ENCODE measurements at places on chromosomes 12 and 14.

DNA sequence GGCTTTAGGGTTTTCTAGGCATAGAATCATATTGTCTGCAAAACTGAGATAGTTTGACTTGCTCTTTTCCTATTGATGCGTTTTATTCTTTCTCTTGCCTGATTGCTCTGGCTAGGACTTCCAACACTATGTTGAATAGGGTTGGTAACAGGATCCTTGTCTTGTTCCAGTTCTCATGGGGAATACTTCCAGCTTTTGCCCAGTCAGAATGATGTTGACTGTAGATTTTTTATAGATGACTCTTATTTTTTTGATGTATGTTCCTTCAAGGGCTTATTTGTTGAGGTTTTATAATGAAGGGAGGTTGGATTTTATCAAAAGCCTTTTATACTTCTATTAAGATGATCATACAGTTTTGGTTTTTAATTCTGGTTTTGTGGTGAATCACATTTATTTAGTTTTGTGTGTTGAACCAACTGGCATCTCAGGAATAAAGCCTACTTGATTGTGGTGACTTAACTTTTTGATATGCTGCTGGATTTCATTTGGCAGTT, 478.2 kb downstream of the TMEM117 start:
- no peak for DNase-seq

DNA sequence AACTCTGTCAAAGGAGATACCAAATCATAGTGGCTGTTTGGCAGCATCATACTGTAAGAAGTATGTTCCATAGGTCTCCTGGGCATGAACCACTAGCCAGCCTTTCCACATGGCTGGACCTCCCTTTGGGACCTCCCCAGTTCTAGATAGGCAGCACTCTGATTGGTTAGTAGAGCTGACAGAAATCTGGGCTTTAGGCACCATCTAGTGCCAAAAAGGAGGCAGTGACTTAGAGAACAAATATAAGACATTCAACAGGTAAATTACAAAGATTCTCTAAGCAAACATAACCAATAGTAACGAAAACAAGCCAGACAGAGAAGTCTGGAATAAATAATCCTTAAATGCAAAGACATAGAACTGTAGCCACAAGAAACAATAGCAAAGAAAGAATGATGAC, 148.0 kb upstream of the PDE3A start:
- peak; percentile 40 for DNase-seq

GRCh38 chr12:34401659-34402227, 379.4 kb downstream of the ALG10 start:
- DNase-seq: no peak

DNA sequence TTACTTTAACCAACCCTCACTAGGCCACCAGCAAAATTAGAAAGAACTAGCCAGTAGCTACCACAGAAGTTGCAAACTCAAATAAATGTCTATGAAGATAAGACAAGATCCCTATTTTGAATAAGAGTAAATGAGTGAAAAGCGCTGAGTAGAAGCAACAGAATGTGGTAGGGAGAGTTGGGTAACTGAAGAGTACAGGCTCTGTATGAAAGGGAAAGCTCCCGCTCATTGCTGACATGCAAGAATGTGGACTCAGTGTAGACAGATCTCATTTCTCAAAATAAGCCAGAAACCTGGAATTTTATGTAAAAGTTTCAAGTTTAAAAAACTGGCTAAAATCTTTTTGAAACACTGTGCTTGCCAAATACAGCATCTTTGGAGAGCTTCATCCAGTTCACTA, 63.9 kb downstream of the NAV3 start:
- no peak for DNase-seq

GRCh38 chr14:63933711-63934110, 80.9 kb downstream of the SYNE2 start:
- DNase-seq: no peak

- DNase-seq: no peak
These were observed 48.7 kb upstream of the GNG2 start for GRCh38 chr14:51811706-51812105.

DNA sequence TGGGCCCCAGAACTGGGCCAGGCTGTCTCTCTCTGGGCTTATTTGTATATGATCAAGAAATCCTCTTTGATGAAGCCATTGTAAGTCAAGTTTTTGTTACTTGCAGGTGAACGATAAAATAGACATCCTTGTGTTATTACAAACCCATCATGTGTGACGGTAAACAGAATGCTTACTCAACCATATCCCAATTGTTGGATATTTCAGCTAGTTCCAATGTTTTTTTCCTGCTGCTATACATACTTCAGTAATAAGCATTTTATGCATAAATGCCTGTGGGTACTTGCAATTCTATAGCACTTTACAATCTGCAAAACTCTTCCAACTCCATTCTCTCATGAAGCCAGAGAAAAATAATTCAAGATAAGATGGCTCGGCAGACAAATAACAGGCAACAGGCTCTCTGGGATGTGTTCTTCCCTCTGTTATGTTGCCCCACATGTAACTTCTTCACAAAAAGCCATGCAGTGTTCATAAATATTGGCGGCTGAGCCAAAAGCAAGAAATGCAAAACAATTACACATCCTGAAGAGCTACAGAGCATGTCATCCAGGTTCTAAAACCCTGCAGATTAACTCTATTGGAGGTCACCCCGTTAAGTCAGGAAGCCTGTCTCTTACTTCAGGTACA, 69.5 kb downstream of the CLMN start:
- DNase-seq: no peak

DNA sequence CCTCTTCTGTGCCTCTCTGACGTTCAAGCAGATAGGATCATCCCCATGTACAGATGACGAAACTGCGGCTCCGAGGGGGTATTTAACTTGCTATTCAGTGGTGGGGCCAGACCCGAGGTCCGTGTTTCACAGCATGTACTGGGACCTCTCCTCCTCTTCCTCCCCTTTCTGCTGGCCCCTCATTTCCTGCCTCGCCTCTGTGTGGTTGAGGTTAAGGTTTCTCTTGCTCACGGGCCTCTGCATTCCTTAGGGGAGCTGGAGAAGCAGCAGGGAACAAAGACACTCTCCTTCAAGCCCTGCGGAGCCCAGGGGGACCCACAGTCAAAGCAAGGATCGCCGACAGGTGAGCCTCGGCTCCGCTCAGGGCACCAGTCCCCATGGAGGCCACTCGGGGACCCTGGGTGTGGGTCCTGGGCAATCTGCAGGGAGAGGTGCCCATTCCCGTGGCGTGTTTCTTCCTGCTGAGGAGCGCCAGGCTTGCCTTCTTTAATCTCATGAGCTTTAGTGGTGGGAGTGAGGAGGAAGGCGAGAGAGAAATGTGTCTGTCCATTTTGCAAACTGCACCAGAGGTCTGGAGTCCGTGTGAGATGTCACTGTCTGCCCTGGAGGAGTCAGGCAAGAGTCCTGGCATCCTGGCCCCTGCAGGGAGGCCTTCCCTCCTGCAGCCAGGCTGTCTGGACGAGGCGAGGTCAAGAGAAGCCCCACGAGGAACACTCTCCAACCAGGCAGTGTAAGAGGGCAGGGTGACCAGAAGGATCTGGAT, 45.0 kb downstream of the SLC6A12 start:
- DNase-seq: no peak

Data from astrocyte of the cerebellum (primary cell).